ENCODE measurements at places on chromosomes 7 and 10.
A peak's percentile ranks its signal among the peaks of the same experiment; 100 is the strongest.

GRCh38 chr7:8133188-8133848, 128.6 kb downstream of the ICA1 start:
- no peak for DNase-seq

- DNase-seq = no peak
These were observed 75.9 kb downstream of the ICA1 start for GRCh38 chr7:8185926-8186683.

- no peak for DNase-seq
These were observed 92.9 kb downstream of the XRCC2 start for GRCh38 chr7:152583006-152583405.

DNA sequence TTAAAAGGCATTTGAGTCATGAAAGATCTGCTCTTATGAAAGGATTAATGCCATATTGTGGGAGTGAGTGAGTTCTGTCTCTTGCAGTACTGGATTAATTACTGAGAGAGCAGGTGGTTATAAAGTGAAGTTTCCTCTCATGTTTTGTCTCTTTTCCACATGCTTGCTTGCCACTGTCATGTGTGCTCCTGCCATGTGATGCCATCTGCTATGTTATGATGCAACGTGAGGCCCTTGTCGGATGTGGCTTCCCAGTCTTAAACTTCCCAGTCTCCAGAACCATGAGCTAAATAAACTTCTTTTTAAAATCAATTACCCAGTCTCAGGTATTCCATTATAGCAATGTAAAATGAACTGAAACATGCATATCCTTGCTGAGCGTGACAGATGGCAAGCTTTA, 22.7 kb upstream of the TCTN3 start:
- DNase-seq = no peak

GRCh38 chr7:67990003-67990402, 993.4 kb downstream of the TYW1 start:
- no peak for DNase-seq

DNA sequence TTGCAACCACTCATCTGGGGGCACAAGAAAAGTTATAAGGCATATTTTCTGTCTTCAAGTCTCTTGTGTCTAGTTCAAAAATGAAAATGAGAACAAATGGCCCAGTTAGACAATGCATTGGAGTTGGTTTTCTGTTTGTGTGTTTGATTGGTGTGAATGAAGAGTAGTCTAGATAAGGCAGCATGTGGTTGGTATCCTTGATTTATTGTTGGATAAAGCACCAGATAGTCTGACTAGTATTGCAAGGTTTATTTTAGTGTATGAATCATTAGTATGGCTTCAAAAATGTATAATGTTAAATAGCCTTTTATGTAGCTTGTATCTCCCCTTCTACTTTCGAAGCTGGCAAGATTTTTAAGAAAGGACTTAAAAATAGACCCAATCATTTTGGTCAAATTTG, 237.3 kb downstream of the CDK14 start:
- no peak for DNase-seq

DNA sequence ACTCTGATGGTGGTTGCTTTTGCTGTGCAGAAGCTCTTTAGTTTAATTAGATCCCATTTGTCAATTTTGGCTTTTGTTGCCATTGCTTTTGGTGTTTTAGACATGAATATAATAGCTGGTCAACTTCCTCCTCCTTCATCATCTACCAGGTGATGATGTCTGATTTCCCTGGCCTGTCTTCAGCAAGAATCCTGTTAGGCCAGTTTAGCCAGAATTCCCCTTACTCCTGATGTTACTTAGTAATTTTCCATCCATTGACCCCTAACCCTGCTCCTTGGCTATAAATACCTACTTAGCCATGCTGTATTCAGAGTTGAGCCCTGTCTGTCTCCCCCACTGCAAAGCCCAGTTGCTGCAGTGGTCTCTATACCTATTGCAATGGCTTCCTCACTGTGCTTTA, 91.4 kb downstream of the ZNF777 start:
- DNase-seq = no peak

DNA sequence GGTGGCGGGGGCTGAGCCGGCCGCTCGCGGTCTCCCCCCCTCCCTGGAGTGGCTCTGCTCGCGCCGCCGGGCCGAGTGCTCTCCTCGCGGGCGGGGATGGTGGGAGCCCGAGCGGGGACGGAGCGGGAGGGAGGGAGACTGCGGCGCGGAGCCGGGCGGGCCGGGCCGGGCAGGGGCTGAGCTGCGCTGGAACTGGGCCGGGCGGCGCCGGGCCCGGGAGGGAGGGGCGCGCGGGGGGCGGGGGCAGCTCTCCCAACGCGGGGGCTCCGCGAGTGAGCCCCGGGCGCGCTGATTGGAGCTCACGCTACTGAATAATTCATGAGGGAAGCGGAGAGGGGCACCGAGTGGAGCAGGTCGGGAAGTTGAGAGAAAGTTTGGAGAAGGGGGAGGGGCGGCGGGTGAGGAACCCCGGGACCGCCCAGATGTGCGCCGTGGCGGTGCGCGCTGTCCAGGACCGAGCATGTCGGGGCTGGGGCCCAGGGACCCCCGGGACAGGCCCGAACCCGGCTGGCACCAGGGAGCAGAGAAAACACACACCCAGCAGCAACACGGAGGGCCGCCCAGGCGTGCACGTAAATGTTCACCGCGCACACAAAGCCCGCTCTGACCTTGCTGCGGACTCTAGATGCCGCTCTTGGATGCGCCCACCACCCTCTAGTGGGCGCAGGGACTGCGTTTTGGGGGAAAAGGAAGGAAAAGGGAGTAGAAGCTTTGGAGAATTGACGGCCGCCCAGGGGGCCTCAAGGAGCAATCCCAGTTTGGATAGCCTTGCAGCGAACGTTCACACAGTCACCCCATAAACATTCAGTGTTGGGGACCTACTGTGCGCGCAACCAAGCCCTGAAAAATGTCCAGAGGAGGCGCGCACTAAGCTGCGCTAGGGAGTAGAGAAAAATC, at the start of gene EPHB4:
EPHB4 (minus strand) TSS at position 194 of the 897 bp plus-strand sequence. CDS start 493 bp downstream, outside the sequence.
- DNase-seq = peak; percentile 82

DNA sequence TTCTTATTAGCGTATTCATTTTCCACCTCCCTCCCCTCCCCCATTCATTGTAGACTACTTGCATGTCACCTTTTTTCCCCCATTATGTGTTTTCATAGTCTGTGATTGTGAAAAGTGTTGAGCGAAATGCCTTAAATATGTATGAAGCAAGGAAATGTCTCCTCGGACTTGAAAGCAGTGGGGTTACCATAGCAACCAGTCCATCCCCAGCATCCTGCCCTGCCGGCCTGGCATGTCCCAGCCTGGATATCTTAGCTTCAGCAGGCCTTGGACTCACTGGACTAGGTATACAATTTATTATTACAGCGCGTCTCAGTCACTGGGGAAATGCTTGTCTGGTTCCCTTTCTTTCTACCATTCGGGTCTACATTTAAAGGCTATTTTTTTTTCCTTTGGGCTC, 283.6 kb downstream of the BICC1 start:
- DNase-seq = peak; percentile 23

DNA sequence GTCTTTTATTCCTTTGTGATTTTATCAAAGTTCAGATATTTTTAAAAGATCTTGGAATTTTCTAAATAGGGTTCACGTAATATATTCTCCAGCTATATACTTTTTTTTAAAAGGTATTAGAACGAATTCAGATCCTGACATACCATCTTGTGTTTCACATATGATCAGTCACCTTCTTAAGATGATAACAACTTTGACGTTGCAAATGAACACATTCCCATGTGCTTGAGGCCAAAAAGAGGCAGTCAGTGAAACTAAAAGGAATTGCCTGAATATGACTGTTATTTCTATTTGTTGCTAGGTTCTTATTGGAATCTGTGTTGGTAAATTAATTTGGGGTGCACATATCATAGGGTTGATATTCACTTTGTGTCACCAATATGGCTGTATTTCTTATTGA, 310.1 kb downstream of the MDFIC start:
- DNase-seq = no peak

DNA sequence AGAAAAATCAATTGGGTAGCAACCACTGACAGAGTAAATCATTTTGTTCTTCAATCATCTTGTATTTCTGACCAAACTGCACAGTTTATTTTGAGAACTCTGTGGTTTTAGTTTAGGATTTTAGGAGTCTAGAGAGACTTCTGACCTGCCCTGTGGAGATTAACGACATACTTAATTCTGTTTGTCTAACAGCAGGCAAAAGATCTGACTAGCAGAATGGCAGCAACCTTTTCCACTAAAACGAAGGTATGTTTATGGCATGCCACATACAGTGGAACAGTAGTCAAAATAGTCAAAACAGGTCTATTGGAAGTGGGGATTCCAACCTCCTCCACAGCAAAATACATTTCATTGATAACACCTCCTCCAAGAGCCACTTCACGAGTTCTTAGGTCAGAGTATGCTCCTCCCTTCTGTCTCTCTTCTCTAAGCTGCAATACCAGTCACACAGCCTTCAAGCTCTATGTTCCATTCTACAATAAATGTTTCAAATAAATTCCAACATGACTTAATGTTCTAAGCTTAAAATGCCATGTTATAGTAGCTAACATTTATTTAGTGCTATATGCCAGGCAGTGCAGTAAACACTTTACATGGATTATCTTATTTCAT, 34.4 kb downstream of the NRCAM start:
- DNase-seq = no peak

DNA sequence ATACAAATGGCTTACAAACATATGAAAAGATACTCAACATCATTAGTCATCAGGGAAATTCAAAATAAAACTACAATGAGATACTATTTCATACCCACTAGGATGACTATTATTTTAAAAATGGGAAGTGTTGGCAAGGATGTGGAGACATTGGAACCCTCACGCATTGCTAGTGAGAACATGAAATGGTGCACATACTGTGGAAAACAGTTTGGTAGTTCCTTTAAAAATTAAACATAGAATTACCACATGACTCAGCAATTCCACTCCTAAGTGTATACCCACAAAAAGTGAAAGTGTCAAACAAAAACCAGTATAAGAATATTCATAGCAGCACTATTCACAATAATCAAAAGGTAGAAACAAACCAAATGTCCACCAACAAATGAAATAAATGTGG, 48.5 kb upstream of the SHTN1 start:
- DNase-seq = no peak

DNA sequence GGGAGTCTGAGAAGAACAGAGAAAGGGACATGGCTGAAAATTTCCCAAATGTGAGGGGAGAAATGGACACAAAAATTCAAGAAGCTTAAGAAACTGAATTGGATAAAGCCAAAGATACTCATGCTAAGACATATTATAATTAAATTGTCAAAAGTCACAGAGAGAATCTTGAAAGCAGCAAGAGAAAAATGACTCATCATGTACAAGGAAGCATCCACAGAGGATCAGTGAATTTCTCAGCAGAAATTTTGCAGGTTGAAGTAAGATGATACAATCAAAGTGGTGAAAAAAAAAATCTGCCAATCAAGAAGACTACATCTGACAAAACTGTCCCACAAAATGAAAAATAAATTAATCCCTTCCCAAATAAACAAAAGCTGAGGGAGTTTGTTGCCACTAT, 56.8 kb downstream of the MPP7 start:
- DNase-seq = no peak

- no peak for DNase-seq
These were observed 30.2 kb upstream of the EZH2 start for GRCh38 chr7:148914208-148914777.

Measured in neural crest cell (in vitro differentiated cells).